ENCODE measurements at places on chromosomes 12 and 14. TPM values are rescaled to one million over a fixed set of nuclear protein-coding genes. Genes with fewer than 3 reads are reported as not detected.

JPH4 gene
- 0.58 TPM for total RNA-seq

KRT2 gene
- not detected for total RNA-seq

LYZ gene
- total RNA-seq: 24.0 TPM

BEGAIN gene
- total RNA-seq: not detected

KCNH3 gene
- total RNA-seq: 0.55 TPM

YEATS4 gene
- 26.8 TPM for total RNA-seq

CLEC7A gene
- 0.87 TPM for total RNA-seq

HOXC9 gene
- not detected for total RNA-seq

OTOGL gene
- total RNA-seq: 1.3 TPM

STYK1 gene
- total RNA-seq: 12.0 TPM

MYO1H gene
- total RNA-seq: not detected

TRHDE gene
- total RNA-seq: 9.0 TPM

PLA2G1B gene
- not detected for total RNA-seq

PLEKHH1 gene
- total RNA-seq: 38.8 TPM

RPGRIP1 gene
- not detected for total RNA-seq

PLEKHG7 gene
- not detected for total RNA-seq

MYRFL gene
- not detected for total RNA-seq

TMEM19 gene
- 80.5 TPM for total RNA-seq

RNU4-1 gene
- total RNA-seq: under 0.01 TPM

ATL1 gene
- 10.1 TPM for total RNA-seq

GTF2A1 gene
- total RNA-seq: 8.9 TPM

NAV3 gene
- total RNA-seq: 2.7 TPM

FGD6 gene
- total RNA-seq: 7.0 TPM

TMEM263 gene
- 26.8 TPM for total RNA-seq

MMP17 gene
- not detected for total RNA-seq

KRT83 gene
- total RNA-seq: not detected

CLEC1B gene
- 0.92 TPM for total RNA-seq

PDE3A gene
- 19.4 TPM for total RNA-seq

EIF2B2 gene
- total RNA-seq: 23.7 TPM

TAS2R43 gene
- total RNA-seq: not detected

BCL2L14 gene
- 18.7 TPM for total RNA-seq

OR6S1 gene
- not detected for total RNA-seq

LTB4R2 gene
- total RNA-seq: 37.1 TPM

RNASE3 gene
- total RNA-seq: 1.4 TPM

CACNA2D4 gene
- total RNA-seq: 0.58 TPM
